ENCODE measurements at places on chromosomes 7 and 10.

DNA sequence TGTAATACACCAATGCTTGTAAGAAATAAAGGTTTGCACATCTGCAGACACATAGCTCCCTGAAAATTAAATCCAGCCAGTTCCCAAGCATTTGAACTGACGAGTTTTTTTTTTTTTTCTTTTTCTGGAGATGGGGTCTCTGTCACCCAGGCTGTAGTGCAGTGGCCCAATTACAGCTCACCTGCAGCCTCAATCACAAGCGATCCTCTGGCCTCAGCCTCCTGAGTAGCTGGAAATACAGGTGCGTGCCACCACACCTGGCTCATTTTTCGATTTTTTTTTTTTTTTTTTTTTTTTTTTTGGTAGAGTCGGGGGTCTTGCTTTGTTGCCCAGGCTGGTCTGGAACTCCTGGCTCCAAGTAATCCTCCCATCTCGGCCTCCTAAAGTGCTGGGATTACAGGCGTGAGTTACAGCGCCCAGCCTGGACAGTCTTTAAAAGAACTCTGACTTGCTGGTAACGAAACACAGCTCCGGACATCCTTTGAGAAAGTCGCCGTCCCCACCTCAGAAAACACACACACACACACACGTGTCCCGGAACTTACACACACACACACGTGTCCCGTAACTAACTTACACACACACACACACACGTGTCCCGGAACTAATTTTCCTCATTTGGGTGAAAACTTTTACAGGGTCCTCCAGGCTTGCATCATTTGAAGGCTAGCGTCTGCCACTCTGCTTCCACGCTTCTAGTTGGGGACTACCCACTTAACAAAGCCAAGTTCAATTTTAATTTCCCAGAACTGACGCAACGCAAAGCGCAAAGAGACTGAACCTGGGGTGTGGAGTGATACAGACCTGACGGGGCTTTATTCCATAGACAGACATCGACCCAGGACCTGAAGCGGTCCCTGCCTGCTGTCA is 18.6 kb downstream of the OCM2 start:
- no peaks in the 10 kb centered on the region for H3K27me3 ChIP-seq
- H3K36me3 ChIP-seq: peaks cover 42% of the 10 kb centered on the region
- H3K4me1 ChIP-seq: peaks cover 19% of the 10 kb centered on the region
- H3K27ac ChIP-seq: peak overlapping the region; percentile 97
- peak overlapping the region; percentile 98 for H3K4me3 ChIP-seq
- DNase-seq: peak; percentile 55

DNA sequence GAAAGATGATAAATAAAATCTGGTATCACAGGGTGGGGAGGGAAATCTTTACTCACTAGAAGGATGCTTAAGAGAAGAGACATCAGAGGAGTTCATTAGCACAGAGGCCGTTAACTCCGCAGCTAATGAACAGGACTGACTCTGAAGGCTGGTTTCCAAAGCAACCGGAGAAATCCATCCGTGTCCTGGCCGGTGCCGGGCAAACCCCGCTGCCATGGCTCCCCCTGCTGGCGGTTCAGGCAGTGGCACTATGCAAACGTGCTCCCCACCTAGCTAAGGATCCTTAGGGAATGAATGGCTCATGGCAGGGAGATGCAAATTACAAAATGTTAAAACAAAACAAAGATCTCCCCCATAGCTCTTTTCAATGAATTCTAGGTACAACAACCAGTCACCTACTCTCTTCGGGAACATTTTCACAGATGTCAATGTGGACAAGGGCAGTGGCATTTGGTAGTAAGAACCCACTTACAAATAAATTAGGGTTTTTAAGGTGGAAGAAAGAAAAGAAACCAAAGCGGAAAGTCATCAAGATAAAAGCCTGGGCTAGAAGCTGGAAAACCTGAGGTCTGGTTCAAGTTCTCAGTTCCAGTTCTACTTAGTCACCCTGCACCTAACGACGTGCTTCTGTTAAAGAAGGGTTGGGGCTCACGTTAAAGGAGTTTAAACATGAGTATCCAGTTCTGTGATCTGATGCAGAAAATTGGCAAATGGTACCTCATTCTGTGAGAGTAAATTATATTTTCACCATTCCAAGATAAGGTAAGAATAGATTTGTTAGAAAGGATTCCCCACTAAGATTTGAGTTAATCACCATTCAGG is 138.2 kb downstream of the SVIL start:
- no peaks in the 10 kb centered on the region for H3K27me3 ChIP-seq
- peak; percentile 83 for DNase-seq
- no peak overlapping the region for H3K4me3 ChIP-seq
- H3K4me1 ChIP-seq: peaks cover 6% of the 10 kb centered on the region
- no peak overlapping the region for H3K27ac ChIP-seq
- peaks cover 11% of the 10 kb centered on the region for H3K36me3 ChIP-seq

- H3K4me3 ChIP-seq: no peak overlapping the region
- H3K36me3 ChIP-seq: no peaks in the 10 kb centered on the region
- DNase-seq: no peak
- no peaks in the 10 kb centered on the region for H3K4me1 ChIP-seq
These were observed 153.9 kb downstream of the BMPER start for GRCh38 chr7:34059136-34059828.

GRCh38 chr10:52729271-52730104 is 43.1 kb downstream of the MBL2 start:
- H3K27ac ChIP-seq: no peak overlapping the region
- DNase-seq: no peak
- H3K36me3 ChIP-seq: no peaks in the 10 kb centered on the region
- H3K4me3 ChIP-seq: no peak overlapping the region

DNA sequence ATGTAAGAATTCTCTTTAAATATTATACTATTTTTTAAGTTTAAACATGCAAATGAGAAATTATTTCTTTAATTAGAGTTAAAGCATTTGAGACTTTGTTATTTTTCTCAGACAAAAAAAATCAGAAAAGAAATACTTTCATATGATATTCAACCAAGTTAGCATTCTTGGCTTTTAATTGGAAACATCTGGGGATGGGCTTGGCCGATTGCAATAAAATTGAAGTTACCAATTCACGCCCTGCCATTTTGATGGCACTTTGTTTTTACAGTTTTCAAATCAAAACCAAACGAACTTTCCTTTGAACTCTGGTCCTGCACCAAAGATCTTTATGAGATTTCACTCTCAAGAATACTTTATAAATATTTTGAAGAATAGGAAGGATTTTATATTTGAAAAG is 127.7 kb downstream of the ATE1 start:
- no peak for DNase-seq
- peaks cover 10% of the 10 kb centered on the region for H3K36me3 ChIP-seq
- H3K4me1 ChIP-seq: no peaks in the 10 kb centered on the region
- H3K4me3 ChIP-seq: no peak overlapping the region
- no peak overlapping the region for H3K27ac ChIP-seq

DNA sequence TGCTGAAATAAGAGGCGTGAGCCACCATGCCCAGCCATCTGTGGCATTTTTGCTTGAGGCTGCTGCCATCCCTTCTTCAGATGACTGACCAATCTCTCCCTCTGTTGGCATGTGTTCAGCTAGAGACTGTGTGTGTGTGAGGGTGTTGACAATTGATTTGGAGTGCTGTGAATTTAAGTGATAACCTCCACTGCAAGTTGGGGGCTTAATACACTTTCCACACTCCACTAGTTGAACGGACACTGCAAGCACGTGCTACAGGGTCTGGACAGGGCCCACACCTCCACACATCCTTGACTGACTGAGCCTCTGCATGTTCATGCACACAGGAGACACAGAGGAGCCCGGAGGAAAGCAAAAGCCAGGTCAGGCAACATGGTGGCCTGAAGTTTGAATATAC is 51.3 kb downstream of the BRAF start:
- H3K4me1 ChIP-seq: peaks cover 53% of the 10 kb centered on the region
- H3K27ac ChIP-seq: no peak overlapping the region
- H3K36me3 ChIP-seq: peaks cover 16% of the 10 kb centered on the region
- DNase-seq: no peak
- H3K27me3 ChIP-seq: no peaks in the 10 kb centered on the region
- no peak overlapping the region for H3K4me3 ChIP-seq
